ENCODE measurements at places on chromosomes 16 and 17.

GRCh38 chr16:29806641-29807425 lies 504 bp downstream of the MAZ start:
- DNase-seq: no peak

DNA sequence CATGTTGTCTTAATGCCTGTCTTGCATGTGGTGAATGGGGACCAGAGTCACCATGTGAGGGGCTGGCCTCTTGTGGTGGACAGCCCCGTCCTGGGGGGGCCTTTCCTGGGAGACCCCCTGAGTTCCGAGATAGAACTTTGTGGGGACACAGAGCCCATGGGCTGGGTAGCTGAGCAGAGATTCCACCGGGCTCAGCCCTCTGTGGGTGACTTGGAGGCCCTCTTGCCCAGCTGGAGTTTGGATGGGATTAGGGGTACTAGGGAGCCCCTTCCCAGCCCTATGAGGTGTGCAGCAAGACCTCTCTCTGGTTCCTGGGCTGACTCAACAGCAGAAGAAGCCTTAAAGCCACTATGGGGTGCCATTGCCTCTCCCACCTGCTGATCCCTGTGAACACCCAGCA lies 38.1 kb downstream of the MRC2 start:
- no peak for DNase-seq

GRCh38 chr16:10098991-10099390 lies 83.2 kb downstream of the GRIN2A start:
- no peak for DNase-seq

DNA sequence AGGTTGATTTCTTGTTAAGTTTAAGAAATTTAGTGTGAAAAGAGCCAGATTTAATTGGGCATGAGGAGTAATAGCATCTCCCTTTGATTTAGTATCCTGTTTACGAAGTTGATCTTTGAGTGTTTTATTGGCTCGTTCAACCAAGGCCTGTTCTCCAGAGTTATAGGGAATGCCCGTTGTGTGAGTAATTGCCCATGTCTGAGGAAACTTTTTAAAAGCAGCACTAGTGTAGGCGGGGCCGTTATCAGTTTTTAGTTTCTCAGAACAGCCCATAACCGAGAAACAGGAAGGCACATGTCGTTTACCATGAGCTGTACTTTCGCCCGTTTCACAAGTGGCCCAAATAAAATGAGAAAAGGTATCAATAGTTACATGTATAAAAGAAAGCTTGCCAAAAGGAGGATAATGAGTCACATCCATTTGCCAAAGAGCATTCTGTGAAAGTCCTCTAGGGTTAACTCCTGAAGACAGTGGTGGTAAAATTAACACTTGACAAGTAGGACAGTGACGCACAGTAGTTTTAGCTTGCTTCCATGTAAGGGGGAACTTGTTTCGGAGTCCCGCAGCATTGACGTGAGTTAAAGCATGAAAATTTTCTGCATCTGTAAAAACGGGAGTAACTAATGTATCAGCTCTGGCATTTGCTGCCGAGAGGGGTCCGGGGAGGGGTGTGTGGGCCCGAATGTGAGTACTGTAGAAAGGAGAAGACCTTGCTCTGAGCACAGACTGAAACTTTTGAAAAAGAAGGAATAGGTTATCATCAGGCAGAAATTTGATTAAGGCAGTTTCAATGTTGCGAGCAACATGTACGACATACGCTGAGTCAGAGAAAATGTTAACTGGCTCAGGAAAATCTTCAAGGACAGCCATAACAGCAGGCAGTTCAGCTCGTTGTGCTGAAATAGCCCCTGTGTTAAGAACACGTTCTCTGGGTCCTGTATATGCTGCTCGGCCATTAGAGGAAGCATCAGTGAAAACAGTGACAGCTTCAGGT lies 18.5 kb upstream of the KCTD5 start:
- no peak for DNase-seq

DNA sequence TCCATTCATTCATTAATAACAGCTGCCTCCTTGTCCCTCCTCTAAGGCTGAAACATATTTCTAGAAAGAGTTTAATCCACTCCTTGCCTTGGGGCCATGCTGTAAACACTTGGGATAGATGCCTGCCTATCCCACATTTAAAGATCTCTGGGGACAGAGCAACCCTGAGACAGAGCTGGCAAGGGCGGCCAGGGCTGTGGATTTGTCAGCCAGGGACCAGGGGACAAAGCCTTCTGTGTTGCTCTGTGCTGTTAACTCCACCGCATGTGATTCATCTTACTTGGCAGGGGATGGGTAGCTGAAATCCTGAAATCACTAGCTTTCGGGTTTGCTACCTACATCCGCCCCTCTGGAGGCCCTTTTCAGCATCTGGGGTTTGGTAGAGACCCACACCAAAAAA lies 392.9 kb downstream of the SLC39A11 start:
- no peak for DNase-seq
